ENCODE measurements at places on chromosomes 12 and 14.

GRCh38 chr14:46051796-46052195, 599.8 kb downstream of the RPL10L start:
- no peaks in the 10 kb centered on the region for H3K27me3 ChIP-seq
- no peak overlapping the region for H3K27ac ChIP-seq
- DNase-seq = no peak
- no peaks in the 10 kb centered on the region for H3K4me1 ChIP-seq
- no peak overlapping the region for H3K4me3 ChIP-seq
- H3K36me3 ChIP-seq = no peaks in the 10 kb centered on the region

GRCh38 chr12:88650715-88651114, 70.4 kb upstream of the KITLG start:
- no peaks in the 10 kb centered on the region for H3K27me3 ChIP-seq
- H3K27ac ChIP-seq = no peak overlapping the region
- no peaks in the 10 kb centered on the region for H3K4me1 ChIP-seq
- no peak overlapping the region for H3K4me3 ChIP-seq

DNA sequence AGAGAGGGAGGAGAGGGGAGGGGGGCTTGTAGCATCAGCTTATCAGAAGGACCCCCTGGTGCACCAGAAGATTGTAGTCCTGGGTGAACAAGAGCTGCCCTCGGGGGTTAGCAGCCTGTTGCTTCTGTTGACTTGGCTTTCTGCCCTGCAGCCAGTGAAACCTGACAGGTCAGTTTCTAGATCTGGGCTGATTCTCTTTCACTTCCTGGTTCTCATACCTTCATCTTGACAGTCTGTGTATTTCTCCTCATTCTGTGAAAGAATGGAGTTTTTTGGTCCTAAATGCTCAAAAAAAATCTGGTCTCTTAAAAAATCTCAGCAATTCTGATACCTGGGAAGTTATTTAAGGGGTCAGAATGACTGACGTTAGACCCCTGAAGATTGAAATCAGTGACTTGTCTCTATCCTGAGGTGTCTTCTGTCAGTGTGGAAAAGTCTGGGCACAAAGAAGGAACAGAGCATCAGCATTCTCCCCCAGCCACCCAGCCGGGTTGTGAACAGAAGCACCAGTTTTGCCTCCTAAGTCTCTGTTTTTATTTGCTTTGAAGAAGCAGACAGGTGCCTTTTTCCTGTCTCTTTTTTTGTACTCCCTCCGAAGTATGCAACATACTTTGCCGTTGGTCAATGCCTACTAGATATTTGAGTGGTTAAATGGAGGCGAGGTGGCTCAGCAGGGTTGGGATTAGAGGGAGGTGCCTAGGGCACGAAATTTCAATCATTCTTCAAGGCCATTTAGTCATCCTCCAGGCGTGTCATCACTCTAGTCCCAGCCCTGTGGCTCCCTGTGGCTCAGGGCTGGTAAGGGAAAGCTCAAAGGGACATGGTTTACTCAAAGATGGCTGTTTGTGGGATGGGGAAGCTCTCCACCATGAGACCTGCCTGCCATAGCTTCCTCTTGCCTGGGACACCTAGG, 24.0 kb downstream of the TTC9 start:
- no peaks in the 10 kb centered on the region for H3K4me1 ChIP-seq
- H3K4me3 ChIP-seq = no peak overlapping the region
- no peak for DNase-seq
- no peaks in the 10 kb centered on the region for H3K36me3 ChIP-seq
- no peak overlapping the region for H3K27ac ChIP-seq
- no peaks in the 10 kb centered on the region for H3K27me3 ChIP-seq

DNA sequence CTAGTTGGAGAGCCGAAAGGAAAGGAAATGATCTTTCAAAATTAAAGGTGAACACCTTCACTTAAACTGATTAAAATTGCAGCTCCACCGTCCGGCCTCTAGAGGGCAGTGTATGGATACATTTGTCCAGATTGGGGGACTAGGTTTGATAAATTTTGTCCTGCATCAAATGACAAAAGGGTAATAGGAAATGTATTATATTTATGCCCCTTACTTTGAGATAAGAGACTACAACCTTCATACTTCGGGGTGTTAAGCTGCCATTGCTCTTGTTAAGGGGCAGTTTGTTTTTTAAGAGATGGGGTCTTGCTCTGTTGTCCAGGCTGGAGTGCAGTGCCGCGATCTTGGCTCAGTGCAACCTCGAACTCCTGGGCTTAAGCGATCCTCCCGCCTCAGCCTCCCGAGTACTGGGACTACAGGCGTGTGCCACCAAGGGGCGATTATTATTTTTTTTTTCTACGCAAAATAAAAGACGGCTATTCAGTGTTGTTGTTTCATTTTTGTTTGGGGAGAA, 818 bp upstream of the SUOX start:
- no peaks in the 10 kb centered on the region for H3K27me3 ChIP-seq
- peak; percentile 79 for DNase-seq
- H3K4me1 ChIP-seq = peaks cover 19% of the 10 kb centered on the region
- peak overlapping the region; percentile 84 for H3K27ac ChIP-seq

DNA sequence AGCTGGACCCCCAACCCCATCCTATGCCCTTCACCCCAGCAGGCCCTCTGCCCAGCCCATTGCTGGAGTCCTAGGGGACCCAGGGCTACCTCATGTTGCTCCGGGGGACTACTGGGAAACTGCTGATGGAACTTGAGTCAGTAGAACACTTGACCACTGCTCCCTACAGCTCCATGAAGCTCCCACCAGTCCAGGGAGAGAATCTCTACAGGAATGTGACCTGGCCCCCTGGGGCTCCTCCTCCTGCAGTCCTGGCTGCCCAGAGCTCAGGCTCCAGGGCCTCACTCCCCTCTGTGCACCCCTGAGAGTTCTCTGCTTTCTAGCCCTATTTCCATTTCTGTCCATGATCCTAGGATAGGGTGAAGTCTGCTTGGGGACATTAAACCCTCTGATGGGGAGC, 10.8 kb upstream of the AQP2 start:
- no peak overlapping the region for H3K4me3 ChIP-seq
- H3K36me3 ChIP-seq = no peaks in the 10 kb centered on the region
- no peak for DNase-seq
- H3K27me3 ChIP-seq = no peaks in the 10 kb centered on the region

DNA sequence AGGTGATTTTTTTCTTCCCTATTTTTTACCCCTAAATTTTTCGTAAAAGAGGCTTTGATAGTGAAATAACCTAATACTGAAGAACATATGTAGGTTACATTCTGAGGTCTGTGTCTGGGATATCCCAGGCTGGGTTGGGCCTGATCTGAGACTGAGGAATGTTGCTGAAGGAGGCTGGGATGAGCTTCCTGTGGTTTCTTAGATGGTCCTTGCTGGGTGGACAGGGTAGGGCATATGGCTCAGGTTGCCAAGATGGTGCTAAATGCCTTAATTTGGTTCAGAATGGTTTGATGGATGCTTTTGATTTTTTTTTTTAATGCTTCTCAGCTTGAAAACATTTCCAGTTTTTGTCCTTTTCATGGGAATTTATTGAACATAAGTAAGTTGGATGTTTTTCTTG, 124.6 kb upstream of the PMCH start:
- H3K27me3 ChIP-seq = no peaks in the 10 kb centered on the region
- no peak for DNase-seq
- no peaks in the 10 kb centered on the region for H3K4me1 ChIP-seq
- H3K27ac ChIP-seq = no peak overlapping the region
- no peak overlapping the region for H3K4me3 ChIP-seq
- no peaks in the 10 kb centered on the region for H3K36me3 ChIP-seq

DNA sequence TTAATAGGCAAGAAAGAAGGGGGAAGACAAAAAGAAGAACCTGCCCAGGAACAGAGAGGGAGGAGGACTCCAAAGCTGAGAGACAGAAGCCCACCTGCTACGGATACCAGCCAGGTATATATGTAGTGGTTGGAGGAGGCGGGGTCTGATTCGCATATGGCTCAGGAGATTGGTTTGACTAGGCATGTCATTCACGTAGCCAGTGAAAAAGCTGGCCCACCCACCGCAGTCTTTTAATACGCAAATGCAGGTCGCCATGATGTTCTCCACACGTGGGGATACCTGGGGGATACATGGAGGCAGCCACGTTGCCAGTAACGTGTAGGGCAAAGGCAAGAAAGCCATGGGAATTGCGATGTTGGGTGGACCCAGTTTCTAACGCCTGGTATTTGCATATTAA, 73.2 kb downstream of the NTS start:
- H3K36me3 ChIP-seq = no peaks in the 10 kb centered on the region
- no peak overlapping the region for H3K4me3 ChIP-seq
- DNase-seq = no peak
- no peaks in the 10 kb centered on the region for H3K4me1 ChIP-seq
- no peak overlapping the region for H3K27ac ChIP-seq
- no peaks in the 10 kb centered on the region for H3K27me3 ChIP-seq

DNA sequence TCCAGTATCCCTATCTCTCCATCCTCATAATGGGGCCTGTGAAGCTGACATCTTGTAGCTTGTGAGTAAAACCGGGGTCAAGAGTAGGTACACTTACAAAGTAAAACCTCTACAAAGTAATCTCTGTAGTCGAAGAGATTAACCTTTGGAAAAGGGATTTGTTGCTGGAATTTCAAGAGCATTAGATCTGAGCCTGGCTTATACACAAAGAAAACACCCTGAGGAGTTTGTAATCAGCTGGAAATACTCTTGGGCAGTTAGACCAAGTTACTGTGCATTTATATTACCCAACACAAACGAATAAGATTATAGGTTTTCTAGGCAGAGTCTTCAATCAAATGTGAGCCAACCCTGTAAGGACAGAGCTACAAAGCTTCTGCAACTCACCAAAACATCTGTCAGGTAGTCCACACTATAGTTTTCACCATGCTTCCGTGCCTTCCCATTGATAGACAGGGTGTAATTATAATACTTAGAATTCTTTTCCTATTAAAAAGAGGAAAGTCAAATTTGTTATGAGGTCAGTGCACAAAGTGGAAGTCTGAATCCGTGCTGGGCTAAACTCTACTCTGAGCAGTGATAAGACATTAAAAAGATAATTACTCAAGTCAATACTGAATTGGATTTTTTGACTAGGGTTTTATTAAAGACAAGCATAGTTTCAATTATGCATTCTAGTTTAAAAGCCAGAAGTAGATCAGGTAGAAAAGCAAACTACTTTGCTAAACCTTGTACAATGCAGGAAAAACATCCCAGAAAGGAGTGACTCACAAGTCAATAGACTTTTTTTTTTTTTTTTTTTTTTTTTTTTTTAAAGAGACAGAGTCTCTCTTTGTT, 14.6 kb downstream of the GNS start:
- DNase-seq = no peak
- no peaks in the 10 kb centered on the region for H3K4me1 ChIP-seq
- H3K36me3 ChIP-seq = peaks cover 88% of the 10 kb centered on the region
- H3K27ac ChIP-seq = no peak overlapping the region
- no peak overlapping the region for H3K4me3 ChIP-seq

DNA sequence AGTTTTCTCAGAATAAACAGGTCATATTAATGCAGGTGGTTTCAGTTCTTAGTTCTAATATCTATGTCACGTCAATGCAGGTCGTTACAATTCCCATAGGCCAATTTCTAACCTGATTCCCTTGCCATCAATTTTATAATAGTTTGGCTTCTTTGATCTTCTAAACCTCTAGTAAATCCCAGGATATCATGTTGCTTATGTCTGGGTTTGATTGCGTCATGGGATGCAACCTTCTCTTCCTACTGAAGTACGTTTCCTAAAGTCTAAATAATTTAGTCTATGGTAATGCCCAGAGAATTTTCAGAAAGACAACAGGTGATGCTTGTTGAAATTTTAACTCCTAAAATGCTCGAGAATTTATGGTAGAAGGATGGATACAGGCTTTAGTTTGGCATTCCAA, 19.2 kb downstream of the TAS2R7 start:
- H3K36me3 ChIP-seq = no peaks in the 10 kb centered on the region
- no peak for DNase-seq
- H3K4me3 ChIP-seq = no peak overlapping the region
- no peaks in the 10 kb centered on the region for H3K27me3 ChIP-seq
- H3K27ac ChIP-seq = no peak overlapping the region
- H3K4me1 ChIP-seq = no peaks in the 10 kb centered on the region

GRCh38 chr14:104137297-104138097, 890 bp upstream of the KIF26A start:
- no peak for DNase-seq
- H3K4me3 ChIP-seq = peak overlapping the region; percentile 56
- H3K36me3 ChIP-seq = no peaks in the 10 kb centered on the region

GRCh38 chr12:125395583-125396215, 330.5 kb downstream of the AACS start:
- H3K36me3 ChIP-seq = no peaks in the 10 kb centered on the region
- no peak overlapping the region for H3K4me3 ChIP-seq
- DNase-seq = no peak
- no peaks in the 10 kb centered on the region for H3K27me3 ChIP-seq
- H3K4me1 ChIP-seq = no peaks in the 10 kb centered on the region

DNA sequence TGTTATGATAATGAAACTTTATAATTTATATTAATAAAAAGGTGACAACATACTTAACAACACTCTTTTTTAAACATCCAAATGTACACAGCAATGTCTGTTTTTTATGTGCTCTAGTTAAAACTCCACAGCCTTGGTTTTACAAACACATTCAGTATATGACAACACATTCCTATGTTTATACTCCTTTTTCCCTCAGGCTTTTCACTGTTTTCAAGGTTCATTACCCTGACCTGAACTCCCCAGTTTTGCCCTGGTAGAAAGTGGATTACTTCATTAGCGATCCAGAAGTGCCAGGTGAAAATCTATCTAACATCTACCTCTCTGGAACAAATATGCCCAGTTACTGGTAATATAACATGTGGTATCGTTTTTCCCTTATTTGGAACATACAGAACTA, 340.2 kb upstream of the DDHD1 start:
- no peak overlapping the region for H3K27ac ChIP-seq
- no peaks in the 10 kb centered on the region for H3K36me3 ChIP-seq
- H3K27me3 ChIP-seq = no peaks in the 10 kb centered on the region
- H3K4me1 ChIP-seq = peaks cover 8% of the 10 kb centered on the region
- DNase-seq = no peak
- H3K4me3 ChIP-seq = no peak overlapping the region
